ENCODE measurements at places on chromosomes 6 and 20.
A peak's percentile ranks its signal among the peaks of the same experiment; 100 is the strongest.

GRCh38 chr6:21836277-21836676 is 242.7 kb downstream of the SOX4 start:
- DNase-seq, result no peak

- no peak for DNase-seq
Measured at GRCh38 chr20:2405693-2406065, 25.0 kb downstream of the TGM6 start.

GRCh38 chr6:17165383-17165782 is 63.5 kb downstream of the STMND1 start:
- DNase-seq, result no peak

GRCh38 chr6:45681860-45682511 is 304.3 kb upstream of the SUPT3H start:
- peak; percentile 29 for DNase-seq

DNA sequence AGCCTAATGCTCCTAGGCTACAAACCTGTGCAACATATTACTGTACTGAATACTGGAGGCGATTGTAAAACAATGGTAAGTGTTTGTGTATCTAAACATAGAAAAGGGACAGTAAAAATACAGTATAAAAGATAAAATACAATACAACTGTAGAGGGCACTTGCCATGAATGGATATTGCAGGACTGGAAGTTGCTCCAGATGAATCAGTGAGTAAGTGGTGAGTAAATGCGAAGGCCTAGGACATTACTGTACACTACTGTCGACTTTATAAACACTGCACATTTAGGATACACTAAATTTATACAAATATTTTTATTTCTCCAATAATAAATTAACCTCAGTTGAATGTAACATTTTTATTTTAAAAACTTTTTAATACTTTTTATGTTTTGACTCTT is 485.0 kb downstream of the MMUT start:
- DNase-seq, result no peak

GRCh38 chr6:100592929-100593328 is 128.2 kb upstream of the SIM1 start:
- no peak for DNase-seq

- no peak for DNase-seq
Measured at GRCh38 chr20:47296950-47297349, 59.5 kb downstream of the ZMYND8 start.

GRCh38 chr20:45518282-45518681 is 2.9 kb upstream of the SPINT3 start:
- DNase-seq, result no peak

GRCh38 chr6:170207586-170208181 is 83.2 kb downstream of the DLL1 start:
- DNase-seq, result no peak

- no peak for DNase-seq
Measured at GRCh38 chr6:157228426-157229131, 94.7 kb downstream of the TMEM242 start.

- peak; percentile 65 for DNase-seq
Measured at GRCh38 chr6:138765896-138766655, 7.5 kb upstream of the CCDC28A start.

- DNase-seq, result no peak
Measured at GRCh38 chr6:160949531-160949930, 42.0 kb upstream of the MAP3K4 start.

GRCh38 chr6:157530126-157530525 is 149.1 kb downstream of the ZDHHC14 start:
- no peak for DNase-seq

DNA sequence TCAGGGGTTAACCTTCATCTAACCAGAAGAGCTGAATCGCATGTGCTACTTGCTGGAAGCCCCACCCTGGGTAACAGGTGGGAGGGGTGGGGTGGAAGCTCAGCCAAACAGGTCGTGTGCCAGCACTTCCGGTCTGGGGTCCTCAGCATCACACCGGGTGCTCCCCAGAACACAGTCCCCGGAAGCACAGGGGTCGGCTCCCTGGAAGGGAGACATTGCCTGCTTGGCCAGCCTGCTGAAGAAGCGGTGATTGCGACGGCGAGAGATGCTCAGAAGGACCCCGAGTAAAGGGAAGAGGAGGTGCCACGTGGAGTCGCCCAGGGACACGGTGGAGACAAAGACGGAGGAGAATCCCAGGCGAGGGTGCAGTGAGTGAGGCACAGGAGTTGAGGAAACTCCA is 36.5 kb downstream of the MYT1 start:
- DNase-seq, result no peak

DNA sequence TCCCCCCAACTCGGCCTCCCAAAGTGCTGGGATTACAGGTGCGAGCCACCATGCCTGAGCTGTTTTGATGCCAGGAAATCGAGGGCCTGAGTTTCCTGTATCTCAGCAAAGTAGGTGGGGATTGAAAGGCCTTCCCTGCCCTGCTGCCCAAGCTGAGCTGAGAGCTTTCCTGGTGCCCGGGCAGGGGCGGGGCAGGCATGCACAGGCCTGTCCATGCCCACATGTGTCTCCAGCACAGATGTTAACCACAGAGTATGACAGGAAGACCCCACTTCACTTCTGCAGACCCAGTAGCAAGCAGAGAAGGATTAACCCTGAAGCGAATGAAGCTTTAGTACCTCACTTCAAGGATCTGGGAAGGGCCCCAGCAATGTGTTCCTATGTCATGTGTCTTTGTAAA is 66.0 kb downstream of the GPR6 start:
- DNase-seq, result peak; percentile 66

GRCh38 chr6:80333342-80333741 is 226.9 kb downstream of the BCKDHB start:
- DNase-seq, result no peak

- no peak for DNase-seq
Measured at GRCh38 chr6:6620766-6621425, 32.4 kb downstream of the LY86 start.

- no peak for DNase-seq
Measured at GRCh38 chr6:91045161-91045560, 458.3 kb upstream of the MAP3K7 start.

DNA sequence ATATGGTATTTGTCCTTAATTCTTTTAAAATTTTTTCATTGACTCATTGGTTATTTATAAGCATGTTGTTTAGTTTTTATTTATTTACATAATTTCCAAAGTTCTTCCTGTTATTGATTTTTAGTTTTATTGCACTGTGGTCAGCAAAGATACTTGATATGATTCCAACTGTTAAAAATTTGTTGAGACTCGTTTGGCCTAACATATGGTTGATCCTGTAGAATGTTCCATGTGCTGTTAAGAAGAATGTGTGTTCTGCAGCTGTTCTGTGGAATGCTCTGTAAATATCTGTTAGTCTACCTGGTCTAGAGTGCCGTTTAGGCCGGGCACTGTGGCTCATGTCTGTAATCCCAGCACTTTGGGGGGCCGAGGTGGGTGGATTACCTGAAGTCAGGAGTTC is 197.7 kb downstream of the CD109 start:
- DNase-seq, result no peak

- DNase-seq, result no peak
Measured at GRCh38 chr20:15200147-15200565, 862.7 kb upstream of the FLRT3 start.

DNA sequence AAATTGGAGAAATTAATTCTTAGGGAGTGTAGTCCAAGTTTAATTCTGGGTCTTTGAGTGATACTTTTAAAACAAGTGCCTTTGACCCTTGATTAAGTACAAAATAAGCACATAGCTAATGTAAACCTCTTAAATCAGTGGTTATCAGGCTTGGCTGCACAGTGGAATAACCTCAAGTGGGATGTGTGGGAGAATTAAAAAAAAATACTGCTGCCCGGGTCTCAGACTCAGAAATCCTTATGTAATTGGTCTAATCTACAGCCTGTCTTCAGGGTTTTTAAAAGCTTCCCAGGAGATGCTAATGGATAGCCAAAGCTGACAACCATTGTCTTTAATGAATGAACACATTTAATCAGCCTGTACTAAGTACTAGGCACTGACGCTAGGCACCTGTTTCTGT is 28.5 kb upstream of the TMEM14A start:
- no peak for DNase-seq

DNA sequence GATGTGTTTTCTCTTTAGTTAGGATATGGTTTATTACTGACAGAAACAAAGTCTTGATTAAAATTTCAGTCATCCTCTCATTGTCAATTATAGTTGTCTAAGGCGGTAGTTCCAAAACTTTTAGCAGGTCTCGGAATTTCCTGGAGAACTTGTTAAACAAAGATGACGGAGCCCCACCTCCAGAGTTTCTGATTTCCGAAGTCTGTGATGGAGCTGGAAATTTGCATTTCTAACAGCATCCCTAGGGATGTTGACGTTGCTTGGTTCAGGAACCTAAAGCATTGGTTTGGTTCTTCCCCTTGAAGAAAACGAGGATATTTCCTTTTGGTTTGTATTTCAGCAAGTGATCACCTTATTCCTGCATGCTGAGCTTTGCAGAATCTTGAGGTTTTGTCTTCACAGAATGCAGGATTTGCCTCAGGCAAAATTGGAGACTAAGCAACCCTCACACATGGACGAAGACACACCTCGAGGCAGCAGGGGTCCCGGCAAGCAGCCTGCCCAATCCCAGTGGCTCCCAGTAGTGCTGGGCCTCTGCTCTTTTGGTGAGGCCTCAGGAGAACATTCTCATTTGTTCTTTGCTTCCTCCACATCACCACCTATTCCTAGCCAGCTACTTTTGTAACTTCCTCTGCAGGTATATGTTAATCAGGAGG is 187.1 kb upstream of the PHACTR1 start:
- no peak for DNase-seq

- no peak for DNase-seq
Measured at GRCh38 chr20:13121840-13122515, 99.1 kb upstream of the ISM1 start.

- no peak for DNase-seq
Measured at GRCh38 chr6:167767715-167768107, 59.0 kb upstream of the AFDN start.

DNA sequence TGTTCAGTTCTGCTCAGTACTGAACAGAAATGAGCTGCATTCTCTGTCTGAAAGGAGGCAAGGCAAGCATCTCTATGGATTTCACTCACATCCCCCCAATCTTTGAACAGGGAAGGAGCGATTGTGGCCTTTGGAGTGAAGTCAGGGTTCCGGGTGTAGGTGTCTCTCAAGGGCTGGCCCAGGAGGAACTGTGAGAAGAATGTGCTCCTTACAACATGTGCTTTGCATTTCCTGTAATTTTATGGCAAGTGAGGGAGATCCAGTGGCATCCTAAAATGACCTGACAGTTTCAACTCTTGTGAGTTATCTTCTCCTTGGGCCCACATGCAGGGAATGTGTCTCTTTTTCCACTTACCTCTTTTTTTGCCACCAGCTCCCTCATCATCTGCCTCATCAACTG is 63.0 kb upstream of the RIN2 start:
- DNase-seq, result no peak

GRCh38 chr6:132934496-132934895 is 120.1 kb downstream of the RPS12 start:
- DNase-seq, result no peak

- no peak for DNase-seq
Measured at GRCh38 chr6:157343732-157344131, 20.4 kb upstream of the TMEM242 start.

- DNase-seq, result peak; percentile 26
Measured at GRCh38 chr20:46108435-46108841, 9.7 kb upstream of the CD40 start.

DNA sequence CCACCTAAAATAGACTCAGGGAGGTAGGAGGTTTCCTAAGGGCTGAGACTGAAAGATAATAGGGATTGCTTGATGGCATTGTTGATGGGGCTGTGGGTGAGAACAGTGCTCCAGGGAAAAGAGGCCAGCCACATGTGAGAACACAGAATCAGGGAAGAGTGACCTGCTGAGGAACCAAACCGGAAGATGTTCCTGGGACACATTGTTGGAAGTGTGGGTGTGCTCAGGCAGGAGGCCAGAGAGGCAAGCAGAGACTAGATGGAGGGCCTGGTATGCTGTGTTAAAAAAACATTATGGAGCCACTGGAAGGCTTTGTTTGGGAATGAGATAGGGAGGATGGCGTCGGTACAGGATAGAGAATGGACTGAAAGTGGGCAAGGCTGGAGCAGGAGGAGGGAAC is 23.3 kb downstream of the RNF144B start:
- DNase-seq, result no peak

DNA sequence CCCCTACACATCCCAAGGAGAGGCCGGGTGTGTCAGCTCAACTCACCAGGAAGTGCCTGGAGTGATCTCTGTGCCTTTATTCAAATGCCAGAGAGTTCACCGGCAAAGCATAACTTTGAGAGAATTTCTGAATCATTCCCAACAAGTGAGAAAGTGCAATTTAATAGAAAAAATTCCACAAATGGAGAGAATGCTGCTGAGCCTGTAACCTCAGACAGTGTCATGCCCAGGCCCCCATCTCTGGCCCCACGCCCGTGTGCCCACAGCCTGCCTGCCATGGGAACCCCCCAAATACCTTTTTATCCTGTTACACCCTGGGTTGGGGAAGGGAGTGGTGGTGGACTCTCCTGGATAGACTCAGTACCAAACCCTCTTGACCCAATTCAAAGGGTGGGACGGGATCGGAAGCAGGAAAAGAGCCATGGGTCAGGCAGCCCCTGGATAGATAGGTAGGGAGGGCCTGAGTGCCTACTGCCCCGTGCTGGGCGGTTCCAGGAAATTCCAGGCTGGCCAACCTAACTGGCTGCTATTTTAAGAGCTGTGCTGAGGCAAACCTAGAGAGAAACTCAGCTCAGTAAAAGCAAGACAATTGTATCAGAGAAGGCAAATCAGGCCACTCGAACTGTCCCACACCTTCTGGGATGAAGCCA is 179.0 kb upstream of the FOXA2 start:
- no peak for DNase-seq

DNA sequence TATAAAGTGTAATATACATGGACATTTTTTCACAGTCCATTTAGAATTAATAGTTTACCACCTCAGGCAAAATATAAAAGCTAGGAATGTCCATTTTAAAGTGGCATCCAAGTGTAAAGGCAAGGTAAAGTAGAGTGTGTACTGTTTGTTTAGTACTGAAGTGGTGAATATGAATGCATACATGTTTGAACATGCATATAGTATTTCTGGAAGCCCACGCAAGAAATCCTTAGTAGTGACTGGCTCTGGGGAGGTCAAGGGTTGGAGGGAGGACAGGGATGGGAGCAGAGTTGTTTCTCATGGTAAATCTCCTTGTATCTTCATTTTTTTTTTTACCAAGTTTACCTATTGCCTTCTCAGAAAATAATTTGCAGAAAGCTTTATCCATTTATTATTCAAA is 129.2 kb downstream of the UNC5CL start:
- no peak for DNase-seq

DNA sequence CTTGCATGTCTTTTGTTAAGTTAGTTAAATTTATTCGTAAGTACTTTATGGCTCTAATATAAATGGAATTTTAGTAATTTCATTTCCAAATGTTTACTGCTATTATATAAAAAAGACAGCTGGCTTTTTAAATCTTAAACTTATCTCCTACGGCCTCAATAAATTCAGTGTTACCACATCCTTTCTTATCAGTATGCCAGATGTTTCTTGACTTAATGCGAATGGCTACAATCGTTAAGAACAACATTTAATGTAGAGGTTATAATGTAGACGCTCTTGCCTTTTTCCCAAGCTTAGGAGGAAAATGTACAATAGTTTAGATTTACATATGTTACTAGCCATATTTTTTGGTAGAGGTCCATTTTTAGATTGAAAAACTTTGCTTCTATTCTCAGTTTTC is 659.4 kb downstream of the TENT5A start:
- DNase-seq, result no peak
